ENCODE measurements at places on chromosomes 3 and 15.

DNA sequence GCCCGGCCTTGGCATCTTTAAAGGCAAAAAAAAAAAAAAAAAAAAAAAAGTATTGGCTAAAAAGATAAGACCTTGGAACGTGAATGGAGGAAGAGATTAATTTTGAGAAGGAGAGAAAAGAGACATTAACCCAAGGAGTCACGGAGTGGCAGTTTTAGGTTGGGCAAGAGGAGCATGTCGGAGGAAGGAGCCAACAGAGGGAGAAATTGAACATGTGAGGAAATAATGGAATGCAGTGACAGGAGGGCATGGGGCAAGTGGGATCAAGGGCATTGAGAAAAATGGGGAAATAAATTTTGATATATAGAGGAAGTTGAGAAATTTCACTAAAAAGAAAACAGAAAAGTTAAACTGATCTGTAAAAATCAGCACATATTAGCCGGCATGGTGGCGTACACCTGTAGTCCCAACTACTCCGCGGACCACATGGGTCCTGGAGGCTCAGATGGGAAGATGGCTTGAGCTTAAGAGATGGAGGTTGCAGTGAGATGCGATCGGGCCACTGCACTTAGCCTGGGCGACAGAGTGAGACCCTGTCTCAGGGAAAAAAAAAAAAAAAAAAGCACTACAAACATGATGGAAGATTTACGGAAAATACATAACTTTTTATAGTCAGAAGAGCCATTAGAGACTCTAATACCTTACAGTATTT, 1.2 kb downstream of the HAUS2 start:
- H3K27me3 ChIP-seq: no peaks in the 10 kb centered on the region
- no peak for DNase-seq
- no peaks in the 10 kb centered on the region for H3K36me3 ChIP-seq
- peak overlapping the region; percentile 73 for H3K4me3 ChIP-seq
- H3K27ac ChIP-seq: no peak overlapping the region

DNA sequence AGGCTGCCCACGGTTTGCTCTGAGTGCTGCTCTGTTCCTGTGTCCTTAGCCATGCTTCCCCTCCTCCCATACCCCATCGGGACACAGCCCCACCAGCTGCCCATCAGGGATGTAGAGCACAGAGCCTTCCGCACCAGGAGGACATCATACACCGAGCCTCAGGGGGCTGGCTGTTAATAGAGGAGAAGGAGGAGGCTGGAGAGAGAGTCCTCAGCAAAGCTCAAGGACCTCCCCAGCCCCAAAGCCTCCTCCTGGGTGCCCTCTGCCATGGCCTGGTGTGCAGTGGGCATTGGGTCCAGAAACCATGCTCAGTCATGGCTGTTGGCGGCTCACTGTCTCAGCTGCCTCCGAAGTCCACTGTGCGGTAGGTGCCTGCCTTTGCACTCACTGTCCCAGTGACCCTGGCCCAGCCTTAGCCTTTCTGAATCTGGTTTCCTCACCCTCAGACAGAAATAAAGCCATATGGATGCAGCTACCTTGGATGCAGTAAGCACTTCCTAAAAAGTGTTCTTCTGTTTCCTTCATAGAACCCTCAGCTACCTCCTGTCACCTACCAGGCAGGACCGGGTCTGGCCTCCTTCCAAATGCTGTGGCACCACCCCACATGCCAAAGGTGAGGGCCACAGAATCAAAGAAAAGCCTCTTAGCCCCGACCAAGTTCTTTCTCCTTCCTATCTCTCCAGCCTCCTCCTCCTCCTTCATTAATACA, 53.9 kb downstream of the ACAD9 start:
- no peaks in the 10 kb centered on the region for H3K36me3 ChIP-seq
- H3K4me1 ChIP-seq: no peaks in the 10 kb centered on the region
- DNase-seq: no peak
- H3K27ac ChIP-seq: no peak overlapping the region
- no peak overlapping the region for H3K4me3 ChIP-seq

DNA sequence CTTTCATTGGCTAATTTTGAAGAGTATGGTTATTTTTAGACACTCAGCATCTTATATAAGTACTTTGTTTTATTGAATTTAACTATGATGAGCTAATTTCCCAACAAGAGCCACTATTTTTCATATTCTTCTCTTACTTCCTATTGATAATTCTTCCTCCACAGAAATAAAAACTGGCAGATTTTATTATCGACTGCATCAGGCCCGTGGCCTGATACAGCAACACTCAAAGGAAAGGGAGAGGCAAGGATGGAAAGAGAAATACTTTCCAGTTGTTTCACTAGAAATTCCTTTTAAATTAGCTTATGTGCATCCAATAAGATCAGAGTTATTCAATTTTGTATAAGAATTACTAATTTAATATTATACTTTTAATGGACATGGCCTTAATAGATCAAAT, 886.3 kb downstream of the ROBO1 start:
- H3K4me1 ChIP-seq: no peaks in the 10 kb centered on the region
- no peak overlapping the region for H3K4me3 ChIP-seq
- H3K27ac ChIP-seq: no peak overlapping the region
- no peak for DNase-seq

- no peaks in the 10 kb centered on the region for H3K36me3 ChIP-seq
- no peak for DNase-seq
- no peaks in the 10 kb centered on the region for H3K27me3 ChIP-seq
These were observed 31.7 kb downstream of the RAB27A start for GRCh38 chr15:55257938-55258337.

DNA sequence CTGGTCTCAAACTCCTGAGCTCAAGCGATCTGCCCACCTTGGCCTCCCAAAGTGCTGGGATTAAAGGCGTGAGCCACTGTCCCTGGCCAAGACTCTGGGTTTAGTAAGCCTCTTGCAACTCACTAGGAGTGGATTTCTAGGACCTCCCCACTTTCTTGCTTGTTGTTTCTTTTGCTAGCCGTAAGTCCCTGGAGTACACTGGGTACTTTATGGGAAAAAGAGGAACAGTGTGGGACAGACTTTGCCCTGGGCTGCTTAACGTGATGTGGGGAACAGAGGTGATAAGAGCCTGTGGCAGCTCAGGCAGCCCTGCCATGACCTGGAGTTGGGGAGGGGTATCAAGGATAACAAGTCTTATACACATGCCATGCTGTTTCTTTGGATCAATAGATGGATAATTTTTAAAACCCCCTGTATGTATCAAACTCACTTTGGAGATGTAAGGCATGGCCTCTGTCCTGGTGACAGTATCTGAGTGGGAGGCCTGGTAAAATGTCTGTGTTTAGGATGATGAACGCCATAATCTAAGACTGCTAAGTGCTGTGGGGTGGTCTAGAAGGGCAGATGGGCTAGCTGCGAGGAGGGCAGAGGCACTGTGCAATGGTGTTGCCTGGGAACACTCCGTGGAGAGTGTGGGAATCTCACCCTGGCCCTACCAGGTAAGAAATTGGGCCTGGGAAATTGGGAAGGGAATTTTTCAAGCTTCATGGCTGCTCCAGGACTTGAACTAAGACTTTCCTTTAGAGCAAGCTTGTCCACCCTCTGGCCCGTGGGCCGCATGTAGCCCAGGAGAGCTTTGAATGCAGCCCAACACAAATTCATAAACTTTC, 54.8 kb downstream of the SMAD3 start:
- H3K27ac ChIP-seq: peak overlapping the region; percentile 75
- H3K36me3 ChIP-seq: no peaks in the 10 kb centered on the region
- H3K4me3 ChIP-seq: no peak overlapping the region
- H3K27me3 ChIP-seq: no peaks in the 10 kb centered on the region
- DNase-seq: no peak

DNA sequence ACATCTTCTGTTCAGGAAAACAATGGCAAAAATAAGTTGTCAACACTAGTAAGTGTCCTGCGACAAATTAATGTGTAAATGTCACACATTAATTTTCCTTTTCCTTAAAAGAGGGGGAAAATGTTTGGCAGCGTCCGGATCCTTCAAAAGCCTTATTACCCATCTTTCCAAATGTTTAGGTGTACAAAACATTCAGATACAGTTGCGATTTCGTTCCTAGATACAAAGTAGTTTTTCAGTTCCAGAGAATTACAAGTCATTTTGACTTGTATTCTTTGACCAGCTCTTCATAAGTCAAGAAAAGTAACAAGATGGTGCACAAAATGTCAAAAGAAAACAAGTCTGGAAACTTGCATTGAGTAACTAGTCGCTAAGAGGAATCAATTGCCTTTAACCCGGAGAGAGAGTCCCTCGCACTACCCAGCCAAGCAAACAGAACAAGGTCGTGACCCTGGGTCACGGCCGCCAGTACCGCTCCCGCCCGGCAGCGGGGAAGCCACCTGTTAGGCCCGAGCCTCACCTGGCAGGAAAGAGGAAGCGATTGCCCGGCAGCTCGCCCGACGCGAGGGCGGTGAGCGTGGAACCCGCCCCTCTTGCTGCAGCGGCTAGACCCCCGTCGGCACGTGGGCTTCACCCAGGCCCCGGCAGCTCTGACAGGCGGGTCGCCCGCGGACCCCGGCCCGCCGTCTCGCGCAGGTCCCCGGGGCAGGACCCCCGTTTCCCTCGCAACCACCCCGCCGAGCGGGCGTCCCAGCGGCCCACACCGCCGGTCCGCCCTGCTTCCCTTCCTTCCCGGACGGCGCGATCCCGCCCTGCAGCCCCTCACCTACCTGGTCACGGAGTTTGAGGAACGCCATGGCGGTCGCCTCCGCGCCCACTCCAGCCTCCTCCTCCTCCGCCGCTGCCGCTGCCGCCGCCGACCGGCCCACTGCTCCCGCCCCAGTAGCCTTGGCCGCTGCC, 61.0 kb upstream of the ANKRD28 start:
- peak; percentile 82 for DNase-seq
- peaks cover 6% of the 10 kb centered on the region for H3K4me1 ChIP-seq
- peak overlapping the region; percentile 99 for H3K4me3 ChIP-seq
- H3K27me3 ChIP-seq: no peaks in the 10 kb centered on the region
- no peaks in the 10 kb centered on the region for H3K36me3 ChIP-seq

GRCh38 chr3:194340757-194341400, 10.2 kb downstream of the CPN2 start:
- no peak for DNase-seq
- H3K4me1 ChIP-seq: no peaks in the 10 kb centered on the region
- H3K36me3 ChIP-seq: no peaks in the 10 kb centered on the region
- no peak overlapping the region for H3K27ac ChIP-seq
- no peaks in the 10 kb centered on the region for H3K27me3 ChIP-seq

DNA sequence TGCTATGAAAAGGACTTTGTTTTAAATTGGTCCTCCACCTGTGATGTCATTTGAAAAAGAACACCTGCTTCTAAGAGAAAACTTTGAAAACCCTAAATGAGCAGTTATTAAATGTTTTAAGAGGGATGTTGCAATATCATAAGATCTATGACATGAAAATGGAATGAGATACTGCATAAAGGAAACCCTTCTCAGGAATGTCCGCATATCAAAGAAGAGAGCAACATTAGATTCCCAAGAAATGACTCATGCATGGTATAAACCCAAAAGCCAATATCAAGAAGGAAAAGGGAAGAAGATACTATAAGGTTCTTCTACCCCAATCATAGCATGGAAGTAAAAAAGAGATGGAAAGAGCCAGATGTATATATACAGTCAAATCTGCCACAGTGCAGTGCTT, 627.5 kb upstream of the LMCD1 start:
- no peaks in the 10 kb centered on the region for H3K36me3 ChIP-seq
- H3K4me1 ChIP-seq: no peaks in the 10 kb centered on the region
- no peak overlapping the region for H3K4me3 ChIP-seq
- DNase-seq: no peak
- no peaks in the 10 kb centered on the region for H3K27me3 ChIP-seq

DNA sequence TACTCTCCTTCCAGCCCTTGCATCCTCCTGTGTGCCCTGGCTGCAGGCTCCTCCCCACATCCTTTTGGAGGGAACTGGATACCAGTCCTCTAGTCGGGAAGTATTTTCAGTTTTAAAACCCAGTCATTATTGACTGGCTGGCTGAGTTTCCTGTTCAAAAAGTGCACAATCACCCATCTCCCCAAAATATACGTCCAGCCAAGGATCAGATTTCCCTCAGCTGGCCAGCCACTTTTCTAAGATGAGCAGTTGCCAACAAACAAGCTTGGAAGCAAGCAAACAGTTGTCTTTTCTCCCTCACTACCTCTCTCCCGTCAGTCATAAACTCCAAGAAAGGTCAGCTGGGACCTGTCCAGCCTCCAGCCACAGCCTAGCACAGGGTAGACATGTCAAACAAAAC, 147.7 kb upstream of the GALNT15 start:
- H3K4me1 ChIP-seq: no peaks in the 10 kb centered on the region
- no peak overlapping the region for H3K4me3 ChIP-seq
- H3K36me3 ChIP-seq: no peaks in the 10 kb centered on the region
- H3K27me3 ChIP-seq: no peaks in the 10 kb centered on the region

DNA sequence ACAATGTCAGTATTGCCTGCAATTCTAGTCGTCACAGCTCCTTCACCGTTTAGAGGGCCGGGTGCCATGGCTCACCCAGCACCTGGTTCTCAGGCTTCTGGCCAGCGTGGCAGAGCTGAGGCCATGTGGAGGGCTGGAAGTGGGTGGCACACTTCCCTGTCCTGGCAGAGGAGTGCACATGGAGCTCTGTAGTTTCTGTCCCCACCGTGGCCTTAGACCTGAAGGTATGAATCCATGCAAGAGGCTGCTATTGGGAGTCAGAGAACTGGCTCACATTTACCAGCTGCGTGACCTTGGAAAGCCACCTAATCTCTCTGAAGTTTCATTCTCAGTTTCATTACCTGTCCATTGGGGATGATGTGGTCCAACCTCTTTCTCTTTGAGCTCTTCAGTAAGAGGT, 22.2 kb downstream of the EPHB1 start:
- no peaks in the 10 kb centered on the region for H3K4me1 ChIP-seq
- H3K27ac ChIP-seq: no peak overlapping the region
- H3K27me3 ChIP-seq: no peaks in the 10 kb centered on the region
- no peak for DNase-seq
- no peaks in the 10 kb centered on the region for H3K36me3 ChIP-seq

GRCh38 chr3:185880600-185880999, 55.8 kb upstream of the IGF2BP2 start:
- no peaks in the 10 kb centered on the region for H3K36me3 ChIP-seq
- no peak for DNase-seq
- no peak overlapping the region for H3K27ac ChIP-seq

- H3K27ac ChIP-seq: no peak overlapping the region
- no peaks in the 10 kb centered on the region for H3K36me3 ChIP-seq
- no peaks in the 10 kb centered on the region for H3K4me1 ChIP-seq
- H3K4me3 ChIP-seq: no peak overlapping the region
These were observed 37.9 kb downstream of the RPL39L start for GRCh38 chr3:187101184-187102072.

DNA sequence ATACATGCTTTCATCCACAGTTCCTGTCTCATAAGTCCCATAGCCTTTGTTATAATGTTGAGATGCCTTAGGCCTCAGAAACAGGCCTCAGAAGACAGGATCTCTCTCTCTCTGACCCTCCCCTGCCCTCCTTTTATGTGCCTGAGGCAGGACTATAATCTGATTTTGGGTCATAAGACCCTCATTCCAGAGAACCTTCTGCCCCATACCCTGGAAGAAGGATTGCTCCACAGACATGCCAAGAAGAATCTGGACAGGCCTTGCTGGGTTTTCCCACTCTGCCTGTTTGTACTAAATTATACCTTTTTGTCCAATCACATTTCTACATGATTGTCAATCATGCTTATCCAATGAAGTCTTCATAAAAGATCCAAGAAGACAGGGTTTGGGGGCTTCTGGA, 57.2 kb upstream of the MME start:
- H3K4me3 ChIP-seq: no peak overlapping the region
- H3K36me3 ChIP-seq: no peaks in the 10 kb centered on the region
- no peaks in the 10 kb centered on the region for H3K4me1 ChIP-seq
- no peak overlapping the region for H3K27ac ChIP-seq

GRCh38 chr3:72344236-72344635, 504.0 kb downstream of the SHQ1 start:
- H3K27me3 ChIP-seq: no peaks in the 10 kb centered on the region
- no peak for DNase-seq
- H3K4me3 ChIP-seq: no peak overlapping the region
- no peaks in the 10 kb centered on the region for H3K36me3 ChIP-seq

GRCh38 chr15:40891810-40892446, 2.3 kb upstream of the VPS18 start:
- no peaks in the 10 kb centered on the region for H3K36me3 ChIP-seq
- no peak overlapping the region for H3K4me3 ChIP-seq
- H3K4me1 ChIP-seq: peaks cover 9% of the 10 kb centered on the region
- DNase-seq: peak; percentile 76
